ENCODE measurements at places on chromosomes 11 and 22. TPM values are rescaled to one million over a fixed set of nuclear protein-coding genes. Genes with fewer than 3 reads are reported as not detected.

SCN3B gene
- total RNA-seq = 1.5 TPM

VPREB3 gene
- total RNA-seq = not detected

SAA2 gene
- not detected for total RNA-seq

TBX10 gene
- not detected for total RNA-seq

NXPE4 gene
- not detected for total RNA-seq

KDELR3 gene
- total RNA-seq = 28.6 TPM

NCR3LG1 gene
- total RNA-seq = 8.1 TPM

HMOX1 gene
- 29.2 TPM for total RNA-seq

TPBGL gene
- total RNA-seq = not detected

TIGD3 gene
- not detected for total RNA-seq

OR5B21 gene
- total RNA-seq = not detected

TRIM29 gene
- not detected for total RNA-seq

COMT gene
- total RNA-seq = 221 TPM

UPK3A gene
- not detected for total RNA-seq

C11orf91 gene
- 1.4 TPM for total RNA-seq

CCDC83 gene
- total RNA-seq = not detected

DNAJB7 gene
- not detected for total RNA-seq

OMP gene
- 0.80 TPM for total RNA-seq

SLC17A6 gene
- not detected for total RNA-seq
